Activated CD4-positive, alpha-beta memory T cell treated with anti-CD3 and anti-CD28 coated beads for 36 hours (primary cell): ENCODE measurements at places on chromosomes 3 and 15.

DNA sequence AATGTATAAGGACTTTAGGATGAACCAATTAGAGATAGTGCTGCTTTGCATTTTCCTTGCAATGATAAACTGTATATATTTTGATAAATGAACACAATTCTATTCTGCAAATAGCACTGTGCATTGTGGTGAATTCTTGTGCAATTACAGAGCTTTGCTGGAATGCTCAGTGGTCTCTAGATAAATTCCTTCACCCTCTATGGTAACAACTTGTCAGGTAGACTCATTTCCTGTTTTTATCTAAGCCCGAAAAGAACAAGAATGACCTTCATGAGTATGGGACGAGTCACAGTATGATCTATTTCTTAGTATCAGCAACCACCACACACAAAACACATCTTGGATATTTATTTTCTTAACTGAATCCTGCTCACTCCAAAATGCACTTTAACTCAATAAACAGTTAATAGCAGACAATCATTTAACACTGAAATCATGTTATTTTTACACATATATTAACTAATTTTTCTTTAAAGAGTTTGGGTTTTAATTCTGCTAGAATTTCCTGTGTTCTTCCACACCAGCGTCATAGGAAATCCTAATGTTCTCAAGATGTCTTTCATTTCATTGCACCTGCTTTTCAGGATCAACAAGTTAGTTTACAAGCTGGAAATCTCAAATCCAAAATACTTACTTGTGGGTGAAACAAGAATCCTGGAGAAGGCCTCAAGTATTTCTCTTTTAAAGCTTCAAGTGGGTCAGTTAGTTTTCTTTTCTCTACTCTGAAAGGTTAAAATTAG lies 551.2 kb downstream of the MECOM start:
- DNase-seq: no peak

- DNase-seq: no peak
These were observed 1036.6 kb downstream of the NTRK3 start for GRCh38 chr15:87219650-87220615.

- peak; percentile 79 for DNase-seq
These were observed 71.0 kb downstream of the SQOR start for GRCh38 chr15:45705510-45706473.

GRCh38 chr3:154762486-154762885 lies 317.6 kb upstream of the MME start:
- DNase-seq: no peak

DNA sequence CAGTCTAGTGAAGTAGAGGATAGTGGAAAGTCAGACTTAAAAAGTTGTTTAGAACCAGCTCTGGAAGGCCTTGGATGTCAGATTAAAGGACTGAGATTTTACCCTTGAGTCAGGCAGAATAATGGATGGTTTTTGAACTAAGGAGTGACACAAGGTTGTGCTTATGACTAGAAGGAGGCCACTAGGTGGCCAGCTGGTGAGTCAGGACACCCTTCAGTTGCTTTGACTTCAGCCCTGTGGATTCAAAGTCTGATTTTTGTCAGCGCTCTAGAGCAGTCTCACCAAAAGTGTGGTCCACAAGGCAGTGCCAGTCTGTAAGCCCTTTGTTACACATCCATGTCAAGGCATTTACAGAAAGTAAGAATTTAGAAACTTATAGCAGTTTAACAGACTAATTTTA lies 3.8 kb upstream of the GABPB1 start:
- DNase-seq: peak; percentile 52

GRCh38 chr3:48459773-48460516 lies 13.4 kb downstream of the ATRIP start:
- peak; percentile 0 for DNase-seq

GRCh38 chr15:28900041-28900891 lies 14.5 kb downstream of the APBA2 start:
- DNase-seq: no peak

- DNase-seq: no peak
These were observed 46.5 kb downstream of the RASGRP1 start for GRCh38 chr15:38518084-38518483.

- no peak for DNase-seq
These were observed 31.1 kb downstream of the FAH start for GRCh38 chr15:80183886-80184285.

DNA sequence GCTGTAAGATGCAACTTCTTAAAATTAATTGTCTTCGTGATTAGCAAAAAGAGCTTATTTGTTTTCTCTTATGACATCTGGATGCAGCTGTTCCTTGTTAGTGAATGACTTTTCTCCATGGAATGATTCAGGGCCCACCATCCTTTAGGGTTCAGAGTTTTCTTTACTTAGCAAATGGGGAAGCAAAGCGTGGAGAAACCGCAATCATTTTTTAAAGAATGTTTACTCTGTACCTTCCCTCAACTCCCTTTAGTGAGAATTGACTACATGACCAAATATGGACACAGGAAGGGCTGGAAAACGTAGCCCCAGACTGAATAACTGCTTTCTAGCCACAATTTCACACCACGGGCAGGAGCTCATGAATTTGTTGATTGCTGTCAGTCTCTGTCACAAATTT lies 130.1 kb downstream of the EDEM1 start:
- no peak for DNase-seq

- no peak for DNase-seq
These were observed 104.8 kb downstream of the FILIP1L start for GRCh38 chr3:100009276-100010086.

- no peak for DNase-seq
These were observed 36.6 kb upstream of the SLC22A13 start for GRCh38 chr3:38229036-38229435.

DNA sequence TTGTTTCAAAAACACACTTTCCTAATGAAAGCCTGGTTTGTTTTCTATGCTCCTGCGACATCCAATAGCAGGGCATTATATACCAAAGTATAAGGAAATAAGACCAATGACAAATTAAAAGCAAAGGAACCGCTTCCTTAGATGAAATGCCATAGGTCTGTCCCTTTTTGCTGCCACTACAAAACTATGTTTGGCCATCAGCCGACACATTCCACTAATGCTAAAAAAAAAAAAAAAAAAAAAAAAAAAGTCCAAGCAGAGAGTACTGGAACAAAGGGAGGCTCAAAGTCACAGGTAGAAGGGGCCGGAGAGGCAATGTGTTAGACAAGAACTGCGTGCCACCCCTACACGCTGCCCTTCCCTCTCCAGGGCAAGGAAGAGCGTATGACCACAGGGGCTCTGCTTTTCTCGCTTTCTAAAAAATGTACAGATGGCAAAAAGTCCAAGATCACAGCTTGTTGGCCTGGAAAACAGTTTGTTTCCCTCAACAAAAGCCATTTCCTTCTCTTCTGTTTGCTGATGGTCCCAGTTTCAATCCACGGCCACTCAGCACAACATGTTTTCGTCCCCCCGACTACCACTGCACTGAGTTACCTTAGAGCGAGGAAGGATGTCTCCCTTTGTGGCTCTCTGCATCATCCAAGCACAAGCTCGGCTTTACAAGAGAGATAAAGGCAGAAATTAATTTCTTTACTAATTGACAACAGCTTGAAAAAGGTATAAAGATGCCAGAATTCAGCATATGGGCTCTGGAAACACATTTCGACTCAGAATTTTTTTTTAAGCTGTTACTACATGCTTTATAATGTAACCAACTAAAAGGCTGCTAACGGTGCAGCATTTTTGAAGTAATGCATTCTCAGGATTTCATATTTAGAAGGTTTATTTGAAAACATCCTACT lies 70.8 kb downstream of the ABTB1 start:
- DNase-seq: no peak

DNA sequence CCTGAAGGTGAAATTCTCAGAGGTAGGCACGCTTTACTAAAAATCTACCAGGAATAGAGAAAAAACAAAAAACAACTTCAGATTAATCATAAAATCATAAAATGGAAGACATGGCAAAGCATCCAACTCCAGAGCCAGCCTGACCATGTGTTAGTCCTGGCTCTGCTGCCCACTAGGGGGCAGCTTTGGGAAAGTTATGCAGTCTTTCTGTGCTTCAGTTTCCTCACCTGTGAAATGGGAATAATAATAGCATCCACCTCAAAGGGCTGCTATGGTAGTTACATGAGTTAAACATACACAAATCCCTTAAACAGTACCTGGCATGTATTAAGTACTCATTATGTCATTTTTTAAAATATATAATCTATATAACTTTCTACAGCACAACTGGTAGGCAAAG lies 52.3 kb downstream of the WNT5A start:
- DNase-seq: peak; percentile 10

- DNase-seq: no peak
These were observed 565.7 kb downstream of the PYDC2 start for GRCh38 chr3:192026661-192027060.

- DNase-seq: no peak
These were observed 6.7 kb upstream of the DNAJA4 start for GRCh38 chr15:78257681-78258080.

DNA sequence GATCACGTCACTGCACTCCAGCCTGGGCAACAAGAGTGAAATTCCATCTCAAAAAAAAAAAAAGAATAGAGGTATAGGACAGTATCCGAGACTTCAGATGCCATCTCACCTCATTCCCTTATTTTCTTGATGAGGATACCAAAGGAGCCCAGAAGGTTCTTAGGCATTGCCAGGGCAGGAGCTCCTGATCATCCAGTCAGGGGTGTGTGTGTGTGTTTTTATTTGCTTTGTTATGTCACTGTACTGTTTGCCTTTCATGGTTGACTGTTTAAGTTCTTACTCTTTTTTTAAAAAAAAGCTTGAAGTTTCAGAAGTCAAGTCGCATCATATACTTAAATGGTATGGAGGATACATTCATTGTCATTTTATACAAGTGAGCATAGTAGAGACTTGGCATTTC lies 140.0 kb upstream of the BHLHE40 start:
- no peak for DNase-seq

GRCh38 chr3:176692966-176693785 lies 504.1 kb downstream of the TBL1XR1 start:
- DNase-seq: no peak

DNA sequence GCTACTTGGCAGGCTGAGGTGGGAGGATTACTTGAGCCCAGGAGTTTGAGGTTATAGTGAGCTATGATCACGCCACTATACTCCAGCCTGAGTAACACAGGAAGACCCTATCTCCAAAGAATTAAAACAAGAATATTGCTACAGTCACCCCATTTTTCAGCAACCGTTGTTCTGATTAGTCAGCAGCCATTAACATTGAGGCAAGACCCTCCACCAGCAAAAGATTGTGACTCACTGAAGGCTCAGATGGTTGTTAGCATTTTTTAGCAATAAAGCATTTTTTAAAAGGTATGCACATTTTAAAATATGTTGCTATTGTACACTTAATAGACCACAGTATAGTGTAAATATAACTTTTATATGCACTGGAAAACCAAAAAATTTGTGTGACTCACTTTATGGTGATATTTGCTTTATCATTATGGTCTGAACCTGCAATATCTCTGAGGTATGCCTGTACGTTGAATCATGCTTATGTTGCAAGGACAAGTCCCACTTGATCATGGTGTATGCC lies 492.6 kb downstream of the SQOR start:
- no peak for DNase-seq

DNA sequence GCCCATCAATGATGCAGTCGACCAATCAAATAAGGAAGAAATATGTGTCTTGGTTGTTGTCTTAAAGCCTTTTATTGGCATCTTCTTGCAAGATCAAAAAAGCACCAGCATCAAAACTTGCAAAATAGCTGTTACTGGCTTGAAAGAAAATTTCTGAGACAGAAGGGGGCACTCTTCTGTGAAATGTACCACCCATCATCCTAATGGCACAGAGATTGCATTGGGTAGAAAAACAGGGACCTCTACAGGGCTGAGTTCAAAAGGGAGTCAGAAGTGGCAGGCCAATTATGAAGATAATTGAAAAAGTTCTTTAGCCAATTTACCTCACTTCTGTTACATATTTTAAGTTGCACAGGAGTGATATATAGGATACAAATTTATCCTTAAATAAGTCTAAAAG lies 122.3 kb upstream of the GPR149 start:
- DNase-seq: no peak

GRCh38 chr3:16067837-16068471 lies 106.5 kb upstream of the GALNT15 start:
- no peak for DNase-seq

- DNase-seq: peak; percentile 57
These were observed 38.6 kb upstream of the APH1B start for GRCh38 chr15:63238796-63239195.

GRCh38 chr3:37689645-37690356 lies 171.9 kb upstream of the CTDSPL start:
- no peak for DNase-seq

DNA sequence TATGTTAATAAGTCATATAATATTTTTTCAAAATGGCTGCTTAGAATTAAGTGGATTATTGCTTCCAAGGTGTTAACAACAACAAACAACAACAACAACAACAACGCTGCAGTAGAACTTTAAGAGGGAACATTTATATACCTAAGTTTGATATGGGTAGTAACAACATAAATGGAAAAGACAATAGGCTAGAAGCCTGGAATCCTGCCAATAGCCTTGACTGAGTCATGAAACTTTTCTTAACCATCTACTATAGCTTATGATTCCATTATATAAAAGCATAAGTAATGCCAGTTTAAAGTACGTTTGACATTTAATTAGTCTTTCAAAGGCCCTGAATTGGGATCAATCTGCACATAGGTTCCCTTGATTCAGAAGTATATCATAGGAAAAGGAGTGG lies 31.2 kb downstream of the SATB1 start:
- no peak for DNase-seq

DNA sequence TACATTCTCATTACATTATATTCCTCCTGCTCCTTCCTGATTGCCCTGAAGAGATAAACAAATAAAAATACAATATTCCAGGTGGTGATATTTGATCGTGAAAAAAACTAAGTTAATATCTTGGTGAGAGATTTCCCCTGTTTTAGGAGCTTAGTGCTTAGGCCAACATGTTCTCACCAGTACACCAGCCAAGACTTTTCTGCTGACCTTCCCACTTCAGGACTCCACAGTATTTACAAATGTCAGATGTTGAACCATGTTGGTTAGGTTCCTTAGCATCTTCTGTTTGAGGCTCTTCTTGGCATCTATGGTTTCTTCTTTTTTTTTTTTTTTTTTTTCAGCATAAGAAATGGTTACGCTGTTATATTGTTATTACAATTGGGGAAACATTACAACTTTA lies 247.0 kb downstream of the IL5RA start:
- no peak for DNase-seq

DNA sequence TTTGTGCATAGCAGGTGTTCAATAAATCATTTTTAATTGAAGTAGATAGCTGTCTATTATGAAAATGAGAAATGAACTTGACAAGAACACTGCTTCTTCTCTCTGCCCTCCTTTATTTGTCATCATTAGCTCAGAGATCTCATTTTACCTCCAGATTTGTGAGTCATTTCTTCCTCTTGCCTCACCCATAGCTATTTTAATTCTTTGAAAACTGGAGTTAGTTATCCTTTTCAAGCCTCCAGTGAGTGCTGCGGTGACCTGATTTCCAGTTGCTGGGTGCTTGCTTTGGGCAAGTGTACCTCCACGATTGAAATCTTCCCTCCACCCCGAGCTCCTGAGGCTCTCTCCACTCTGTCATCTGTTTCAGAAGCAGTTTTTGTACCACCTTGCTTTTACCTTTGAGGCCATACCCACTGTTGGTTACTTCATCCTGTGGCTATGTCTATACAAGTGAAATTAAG lies 114.6 kb downstream of the NFKBIZ start:
- peak; percentile 60 for DNase-seq
